ENCODE measurements at places on chromosomes 3 and 15. TPM values are rescaled to one million over a fixed set of nuclear protein-coding genes. Genes with fewer than 3 reads are reported as not detected.

DNA sequence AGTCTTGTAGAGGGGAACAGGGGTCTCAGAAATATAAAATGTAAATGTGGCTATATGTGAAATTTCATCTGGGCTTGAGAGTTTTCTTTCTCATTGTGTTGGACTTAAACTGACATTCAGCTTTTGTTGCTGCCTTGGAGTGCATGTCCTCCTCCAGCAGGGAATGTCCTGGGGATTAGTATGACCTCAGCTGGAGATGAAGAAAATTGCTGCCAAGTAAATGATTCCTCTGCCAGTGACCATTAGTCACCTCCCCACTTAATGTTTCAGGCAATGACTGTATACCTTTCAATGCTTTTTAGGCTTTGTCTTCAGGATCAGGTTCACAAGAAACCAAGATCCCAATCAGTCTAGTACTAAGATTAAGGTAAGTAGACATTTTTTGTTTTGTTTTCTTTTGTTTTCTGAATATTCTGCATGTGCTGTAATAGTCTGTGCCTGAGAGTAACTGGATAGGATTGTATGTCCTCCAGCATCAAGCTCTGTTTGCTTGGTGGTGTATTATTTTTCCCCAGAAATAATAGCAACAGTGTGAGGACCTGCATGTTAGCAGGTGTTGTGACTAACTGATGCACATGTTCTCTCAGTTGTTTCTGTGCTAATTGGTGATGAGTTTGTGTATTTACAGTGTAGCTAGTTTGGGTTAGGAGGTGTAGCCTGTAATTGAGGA, 18.1 kb upstream of the SLC22A13 start:
- no peak for DNase-seq
- no peak overlapping the region for H3K4me3 ChIP-seq
- peaks cover 50% of the 10 kb centered on the region for H3K36me3 ChIP-seq
- H3K27me3 ChIP-seq, result no peaks in the 10 kb centered on the region
- peaks cover 7% of the 10 kb centered on the region for H3K4me1 ChIP-seq
- no peak overlapping the region for H3K27ac ChIP-seq

- no peak overlapping the region for H3K27ac ChIP-seq
- H3K36me3 ChIP-seq, result no peaks in the 10 kb centered on the region
- no peaks in the 10 kb centered on the region for H3K27me3 ChIP-seq
- H3K4me3 ChIP-seq, result no peak overlapping the region
- DNase-seq, result no peak
- H3K4me1 ChIP-seq, result no peaks in the 10 kb centered on the region
These were observed 11.1 kb downstream of the RBMS3 start for GRCh38 chr3:29291982-29292363.

GRCh38 chr15:38996111-38996631, 431.6 kb upstream of the RASGRP1 start:
- peaks cover 18% of the 10 kb centered on the region for H3K27me3 ChIP-seq
- H3K36me3 ChIP-seq, result no peaks in the 10 kb centered on the region
- peaks cover 8% of the 10 kb centered on the region for H3K4me1 ChIP-seq
- no peak overlapping the region for H3K4me3 ChIP-seq
- H3K27ac ChIP-seq, result no peak overlapping the region

- DNase-seq, result no peak
- no peaks in the 10 kb centered on the region for H3K4me1 ChIP-seq
- H3K36me3 ChIP-seq, result no peaks in the 10 kb centered on the region
These were observed 43.0 kb downstream of the CGNL1 start for GRCh38 chr15:57419335-57419734.

DNA sequence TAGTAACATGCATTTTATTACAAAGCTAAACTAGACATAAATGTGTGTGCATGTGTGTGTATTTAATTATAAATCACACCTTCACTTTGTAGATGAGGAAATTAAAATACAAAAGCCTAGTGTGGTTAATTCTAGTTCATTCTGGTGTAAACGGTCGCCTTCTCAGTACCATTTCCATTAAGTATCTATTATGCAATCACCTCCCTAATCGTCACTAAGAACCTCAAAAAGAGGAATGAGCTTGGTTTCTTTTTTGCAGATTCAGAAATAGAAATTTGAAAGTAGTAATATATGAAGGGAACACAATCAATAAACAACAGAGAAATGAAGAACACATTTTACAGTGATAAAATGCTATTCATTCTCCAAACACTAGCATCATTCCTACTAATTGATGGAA, 233.2 kb downstream of the ZBBX start:
- no peak overlapping the region for H3K4me3 ChIP-seq
- no peaks in the 10 kb centered on the region for H3K27me3 ChIP-seq
- no peak for DNase-seq

The RLBP1 gene
- not detected for total RNA-seq

Measured in activated CD8-positive, alpha-beta T cell treated with anti-CD3 and anti-CD28 coated beads, Interleukin-2, amount 10 ng/mL, durations not matched to agents 7 days and 5 days (primary cell).